Stimulated activated CD8-positive, alpha-beta memory T cell treated with anti-CD3 and anti-CD28 coated beads, Interleukin-2, amount 100 ng/mL, for 1 hour (primary cell): ENCODE measurements at places on chromosomes 16 and 17.

GRCh38 chr17:34354637-34355036, 1.6 kb upstream of the CCL13 start:
- DNase-seq = no peak

DNA sequence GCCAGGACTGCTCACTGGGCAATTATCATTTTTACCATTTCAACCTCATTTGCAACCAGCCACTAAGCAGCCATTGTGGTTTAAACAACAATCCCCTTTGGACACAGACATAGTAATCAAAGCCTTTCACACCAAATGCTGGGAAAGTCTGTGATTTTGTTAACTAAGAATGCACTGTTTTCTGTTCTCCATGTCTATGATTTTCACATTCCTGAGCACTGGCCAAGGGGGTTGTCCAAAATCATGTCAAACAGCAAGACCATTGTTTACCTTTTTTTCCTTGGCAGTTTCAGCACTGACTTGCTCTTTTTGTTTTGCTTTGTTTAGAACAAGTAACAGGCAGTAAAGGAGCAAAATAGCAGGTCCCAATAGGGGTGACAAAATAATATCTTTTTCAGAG, 106.3 kb upstream of the SIAH1 start:
- no peak for DNase-seq

DNA sequence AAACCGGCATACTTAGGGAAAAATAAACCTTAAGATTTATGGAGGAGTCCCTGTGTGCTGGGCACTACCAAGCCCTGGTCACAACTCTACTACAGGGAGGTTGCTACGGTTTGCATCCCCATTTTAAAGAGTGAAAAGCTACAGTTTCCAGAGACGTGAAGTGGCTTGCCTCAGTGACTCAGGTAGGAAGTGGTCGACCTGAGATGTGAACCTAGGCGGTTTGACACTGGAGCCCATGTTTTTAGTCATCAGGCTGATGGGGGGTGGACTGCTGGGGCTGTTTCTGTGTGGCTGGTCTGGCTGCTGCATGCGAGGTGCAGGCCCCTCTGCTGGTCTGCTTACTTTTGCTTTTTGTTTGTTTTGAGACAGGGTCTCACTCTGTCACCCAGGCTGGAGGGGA, 6.6 kb downstream of the COX6A2 start:
- DNase-seq = peak; percentile 21

GRCh38 chr17:14361945-14362508, 61.1 kb downstream of the HS3ST3B1 start:
- DNase-seq = no peak

DNA sequence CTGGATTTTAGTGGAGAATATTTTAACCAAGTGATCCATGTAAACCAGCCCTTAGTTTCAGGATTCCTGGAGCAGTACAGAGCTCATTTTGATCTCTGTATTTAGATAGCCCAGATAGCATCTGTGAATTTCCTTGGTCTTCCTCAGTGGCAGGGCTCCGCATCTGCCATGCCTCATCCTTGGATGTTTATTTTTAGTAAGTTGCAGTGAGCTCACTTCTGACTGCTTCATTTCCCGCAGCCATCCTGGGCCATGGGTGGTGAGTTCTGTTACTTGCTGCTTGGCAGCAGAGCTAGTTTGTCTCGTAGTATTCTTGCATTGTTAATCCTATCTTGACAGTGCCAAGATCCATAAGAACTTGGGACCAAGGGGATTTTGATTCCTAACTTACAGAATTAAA, 33.7 kb downstream of the IST1 start:
- DNase-seq = no peak

DNA sequence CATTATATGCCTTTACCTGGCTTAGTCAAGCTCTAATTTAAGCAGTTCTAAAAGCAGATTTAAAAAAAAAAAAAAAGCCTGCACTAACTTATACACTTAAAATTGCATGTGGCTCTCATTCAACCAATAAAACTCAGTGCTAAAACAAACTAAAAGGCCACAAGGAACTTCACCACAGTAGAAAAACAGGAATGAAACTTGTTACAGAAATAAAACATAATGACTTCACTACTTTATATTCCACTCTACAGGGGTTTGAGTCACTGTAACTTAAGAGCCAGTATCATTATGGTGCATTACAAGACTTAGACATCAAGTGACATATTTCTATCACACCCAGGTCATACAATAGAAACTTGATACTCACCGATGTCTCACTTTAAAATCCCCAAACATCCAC, 11.1 kb downstream of the CA10 start:
- DNase-seq = no peak

DNA sequence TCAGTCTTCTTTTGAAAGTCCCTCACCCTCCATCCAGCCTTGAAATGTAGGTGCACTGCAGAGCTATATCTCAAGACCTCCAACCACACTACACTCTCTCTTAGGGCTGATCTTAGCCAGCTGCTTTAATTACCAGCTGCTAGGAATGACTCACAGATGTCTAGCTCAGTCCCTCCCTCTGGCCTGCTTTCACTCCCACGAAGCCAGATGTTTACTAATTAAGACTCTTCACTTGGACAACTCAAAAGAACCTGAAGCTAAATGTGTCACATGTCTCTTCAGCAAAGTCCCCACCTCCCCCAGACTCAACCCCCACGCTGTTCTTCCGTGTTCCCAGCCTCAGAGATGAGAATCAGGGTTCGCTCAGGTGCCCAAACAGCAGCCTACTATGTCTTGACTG, 2.6 kb downstream of the GTF3C1 start:
- no peak for DNase-seq

DNA sequence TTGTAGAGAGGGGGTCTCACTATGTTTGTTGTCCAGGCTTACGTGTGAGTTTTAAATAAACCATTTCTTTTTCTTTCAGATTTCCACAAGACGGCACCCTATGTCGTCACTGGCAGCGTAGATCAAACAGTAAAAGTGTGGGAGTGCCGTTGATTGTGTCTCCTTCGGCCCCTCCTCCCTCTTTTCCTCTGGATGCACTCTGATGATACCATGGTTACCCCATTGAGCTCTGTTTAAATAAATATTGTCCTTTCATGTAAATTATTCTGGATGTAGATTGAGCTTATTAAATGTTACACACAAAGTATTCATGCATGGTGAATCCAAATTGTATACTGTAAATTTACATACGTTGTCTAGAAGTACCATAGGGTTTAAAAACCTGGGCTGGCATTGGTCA, 29.9 kb downstream of the CLUH start:
- DNase-seq = no peak

DNA sequence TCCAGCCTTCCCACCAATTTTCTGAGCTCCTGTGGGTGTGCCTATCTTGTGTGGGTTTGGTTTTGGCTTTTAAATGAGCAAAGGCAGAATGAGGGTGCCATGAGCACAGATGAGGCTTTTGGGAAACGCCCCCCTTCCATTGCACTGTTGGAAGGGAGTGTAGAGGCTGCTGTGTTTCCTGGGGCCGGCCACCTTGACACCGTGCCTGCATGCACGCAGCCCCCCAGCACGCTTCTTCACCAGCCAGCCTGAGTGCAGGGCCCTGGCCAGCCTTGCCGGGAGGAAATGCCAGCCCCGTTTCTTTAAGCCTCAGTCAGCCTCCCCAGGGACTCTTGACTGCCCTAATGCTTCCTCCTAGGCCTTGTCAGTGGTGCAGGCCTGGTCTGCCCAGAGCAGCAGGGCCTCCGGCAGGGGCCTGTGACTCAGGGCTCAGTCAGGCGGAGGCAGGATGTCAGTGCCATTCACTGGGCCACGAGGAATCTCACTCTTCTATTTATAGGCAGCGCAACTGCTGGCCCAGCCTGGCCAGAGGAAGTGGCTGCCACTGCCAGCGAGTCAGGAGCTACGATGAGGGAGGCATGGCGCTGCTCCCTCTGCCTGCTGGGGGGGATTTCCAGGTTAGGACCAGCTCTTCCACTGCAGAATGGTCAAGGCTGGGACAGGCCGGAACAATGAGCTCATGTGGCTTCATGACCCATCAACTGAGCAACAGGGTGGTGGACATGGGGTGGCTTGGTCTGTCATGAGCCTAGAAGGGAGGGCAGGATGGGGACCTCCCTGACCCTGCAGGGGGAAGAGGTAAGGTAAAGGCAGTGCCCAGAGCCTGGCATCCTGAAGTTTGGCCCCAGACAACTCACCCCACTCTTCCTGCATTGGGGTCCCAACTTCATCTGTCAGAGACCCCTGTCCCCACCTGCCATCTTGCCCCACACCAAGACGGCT, 205.2 kb downstream of the RAB11FIP4 start:
- DNase-seq = no peak

GRCh38 chr17:68401288-68401687, 56.0 kb downstream of the WIPI1 start:
- DNase-seq = no peak

GRCh38 chr17:14946481-14946880, 318.6 kb downstream of the PMP22 start:
- DNase-seq = no peak

DNA sequence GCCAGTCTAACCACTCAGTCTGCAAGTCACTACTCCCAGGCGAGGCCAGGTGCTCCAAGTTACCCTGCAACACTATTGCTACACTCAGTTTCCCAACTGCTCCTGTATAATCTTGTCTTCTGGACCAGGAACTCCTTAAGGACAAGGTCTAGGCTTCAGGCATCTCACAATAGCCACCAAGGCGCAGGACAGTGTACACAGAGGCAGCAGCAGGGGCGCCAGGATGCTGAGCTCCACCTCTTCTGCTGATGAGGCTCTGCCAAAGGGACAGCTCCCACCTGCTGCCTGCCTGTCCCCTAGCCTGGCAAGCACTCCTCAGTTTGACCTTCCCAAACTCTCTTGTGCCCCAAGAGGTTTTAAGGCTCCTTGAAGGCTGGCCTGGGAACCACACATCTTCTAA, 3.4 kb downstream of the SLC25A11 start:
- DNase-seq = no peak

DNA sequence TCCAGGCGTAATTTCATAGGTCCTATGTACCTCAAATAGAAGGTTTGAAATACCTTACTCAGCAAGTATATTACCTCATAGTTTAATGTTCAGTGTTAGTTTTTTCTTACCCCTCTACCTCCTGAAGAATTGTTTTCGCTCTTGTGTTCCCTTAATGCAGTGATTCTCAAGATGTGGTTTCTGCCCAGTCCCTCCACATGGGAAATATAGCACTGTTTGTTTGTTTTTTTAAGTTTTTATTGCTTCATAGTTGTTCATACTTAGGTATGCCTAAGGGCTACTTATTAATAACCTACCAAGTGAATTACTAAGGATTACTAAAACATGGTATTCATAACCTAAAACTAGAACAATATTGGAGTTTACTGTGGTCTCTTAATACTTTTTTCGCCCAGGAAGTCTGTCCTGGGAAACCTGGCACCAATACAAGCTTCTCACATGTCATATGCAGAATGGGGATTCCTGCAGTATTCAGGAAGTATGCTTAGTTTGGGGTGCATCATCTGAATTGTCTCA, 5.0 kb downstream of the RSPRY1 start:
- no peak for DNase-seq

- no peak for DNase-seq
Observed at GRCh38 chr16:53752560-53752959, 48.6 kb downstream of the FTO start.

DNA sequence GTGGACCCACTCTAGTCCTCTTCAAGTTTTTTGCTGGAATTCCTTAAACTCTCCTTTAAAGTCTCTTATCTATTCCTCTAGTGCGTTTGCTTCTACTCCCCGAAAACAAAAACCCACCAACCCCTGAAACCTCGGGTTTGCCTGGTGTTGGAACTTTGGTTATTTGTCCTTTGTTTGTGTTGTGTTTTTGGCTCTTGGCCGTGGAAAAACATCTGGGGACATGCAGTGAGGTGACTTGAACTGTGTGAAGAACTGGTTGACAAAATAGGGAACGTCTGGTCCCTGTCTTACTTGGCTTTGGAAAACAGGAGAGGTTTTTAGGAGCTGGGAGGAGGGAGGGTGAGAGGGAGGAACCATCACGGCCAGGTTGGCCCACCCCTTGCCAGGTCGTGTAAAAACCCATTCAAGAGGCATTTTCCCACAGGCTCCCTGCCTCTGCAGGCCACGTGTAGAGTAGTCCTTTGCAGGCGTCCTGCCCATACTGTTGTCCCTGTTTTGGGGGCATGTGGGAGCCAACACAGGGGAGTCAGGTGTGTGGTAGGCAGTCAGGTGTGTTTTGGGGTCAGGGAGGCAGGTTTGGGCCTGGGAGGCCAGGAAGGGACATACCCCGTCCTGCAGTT, 169.3 kb downstream of the RAB11FIP4 start:
- no peak for DNase-seq

- no peak for DNase-seq
Observed at GRCh38 chr16:9978160-9978725, 204.0 kb downstream of the GRIN2A start.

- no peak for DNase-seq
Observed at GRCh38 chr17:31488264-31488981, 96.9 kb downstream of the RAB11FIP4 start.

DNA sequence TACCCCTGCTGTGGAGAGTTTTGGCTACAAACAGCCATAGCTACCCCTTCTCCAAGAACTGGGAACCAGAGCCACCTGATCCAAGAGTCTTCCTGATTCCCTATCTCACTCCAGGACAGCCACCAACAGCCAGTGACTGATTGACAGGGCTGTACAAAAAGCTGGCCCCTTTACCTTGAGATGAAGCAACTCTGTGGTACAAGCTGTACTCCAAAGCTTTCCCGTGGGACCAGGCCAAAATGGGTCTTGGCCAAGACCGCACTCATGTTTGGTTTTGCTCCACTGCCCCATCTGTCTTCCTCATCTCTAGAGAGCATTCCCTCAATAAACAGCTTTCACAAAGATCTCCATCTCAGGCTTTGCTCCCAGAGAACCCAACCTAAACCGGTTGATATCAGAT, 43.6 kb downstream of the RNF157 start:
- no peak for DNase-seq

- no peak for DNase-seq
Observed at GRCh38 chr17:61492759-61493526, 40.7 kb downstream of the TBX4 start.

- DNase-seq = no peak
Observed at GRCh38 chr16:27973678-27974077, 89.8 kb downstream of the GSG1L start.

DNA sequence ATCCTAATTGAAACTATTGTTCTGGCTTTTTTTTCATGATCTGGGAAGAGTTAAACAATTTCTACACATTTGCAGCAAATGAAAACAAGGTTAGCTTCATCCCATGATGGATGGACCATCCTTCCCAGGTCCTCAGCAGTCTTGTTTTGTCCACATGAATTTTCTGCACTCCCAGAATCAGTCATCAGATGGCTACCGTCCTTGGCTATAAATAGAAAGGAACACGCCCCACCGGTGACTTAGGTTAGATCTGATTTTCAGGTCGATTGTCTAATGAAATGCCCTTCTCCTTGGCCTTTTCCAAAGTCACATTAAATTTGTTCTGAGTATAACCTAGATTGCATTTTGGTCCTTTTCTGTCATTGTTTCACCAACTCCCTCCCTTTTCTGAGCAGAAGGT, 41.4 kb upstream of the NOL11 start:
- no peak for DNase-seq
